ENCODE measurements at places on chromosomes 5 and 9.
A peak's percentile ranks its signal among the peaks of the same experiment; 100 is the strongest.

GRCh38 chr5:124679578-124680199 lies 66.8 kb downstream of the ZNF608 start:
- no peak for DNase-seq

DNA sequence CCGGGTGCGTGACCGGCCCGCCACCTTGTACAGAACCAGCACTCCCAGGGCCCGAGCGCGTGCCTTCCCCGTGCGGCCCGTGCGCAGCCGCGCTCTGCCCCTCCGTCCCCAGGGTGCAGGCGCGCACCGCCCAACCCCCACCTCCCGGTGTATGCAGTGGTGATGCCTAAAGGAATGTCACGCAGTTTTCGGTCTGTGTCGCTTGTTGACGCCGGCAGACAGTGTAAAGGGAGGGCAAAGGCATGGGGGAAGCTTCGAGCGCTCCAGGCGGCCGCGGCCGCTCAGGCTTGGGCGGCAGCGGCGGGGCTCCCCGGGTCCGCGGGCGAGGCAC lies 1.3 kb downstream of the LRRC26 start:
- DNase-seq = no peak

DNA sequence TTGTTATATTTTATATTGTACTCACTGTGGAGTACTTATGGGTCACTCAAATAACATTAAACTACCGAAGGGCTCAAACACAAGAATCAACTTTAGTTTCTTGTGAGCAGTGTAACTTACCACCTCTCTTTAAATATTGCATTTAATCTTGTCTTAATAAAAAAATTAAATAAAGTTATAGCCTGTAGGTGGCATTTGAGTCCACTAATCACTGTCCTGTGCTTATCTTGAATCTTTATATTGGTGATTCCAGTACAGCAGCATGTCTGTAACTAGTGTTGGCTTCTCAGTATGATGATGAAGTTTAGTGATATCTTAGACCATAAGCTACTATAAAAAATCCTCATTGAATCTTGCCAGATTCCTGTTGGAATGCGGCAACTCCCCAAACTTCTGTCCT lies 313.8 kb downstream of the FAM170A start:
- DNase-seq = no peak

DNA sequence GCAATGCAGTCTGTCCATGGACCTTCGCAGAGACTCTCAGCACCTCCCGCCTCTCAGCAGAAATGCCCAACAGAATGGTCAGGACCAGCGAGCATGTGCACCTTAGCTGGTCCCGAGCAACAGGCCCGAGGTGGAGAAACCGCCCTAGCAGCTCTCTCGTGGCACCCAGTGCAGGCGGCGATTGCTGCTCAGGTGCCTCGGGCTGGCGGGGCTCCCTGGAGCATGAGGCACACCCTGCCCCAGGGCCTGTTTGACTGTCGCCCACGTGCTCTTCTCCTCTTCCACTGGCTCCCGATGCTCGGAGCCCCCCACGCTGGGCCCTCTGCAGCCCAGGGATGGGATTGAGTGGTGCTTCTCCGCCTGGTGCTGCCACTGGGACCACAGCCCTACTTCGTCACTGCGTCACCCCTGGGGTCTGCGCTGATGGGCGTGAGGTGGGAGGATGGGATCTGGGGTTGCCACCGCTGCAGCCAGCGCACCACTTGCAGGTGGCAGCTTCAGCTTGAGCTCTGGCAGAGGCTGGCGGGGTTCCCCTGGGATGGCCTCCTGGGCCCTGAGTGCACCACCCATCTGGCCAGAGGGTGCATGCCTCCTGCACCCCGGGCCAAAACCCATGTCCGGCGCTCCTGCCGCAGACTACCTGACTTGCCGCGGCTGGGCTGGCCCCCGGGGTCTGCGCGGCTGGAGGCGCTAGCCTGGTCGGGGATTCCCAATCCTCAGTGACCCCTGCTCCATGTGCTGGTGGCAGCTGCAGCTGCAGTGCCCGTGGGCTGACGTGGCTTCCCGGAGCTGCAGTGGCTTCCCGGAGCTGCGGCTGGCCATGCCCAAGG lies 244.2 kb downstream of the FOXD4L6 start:
- no peak for DNase-seq

DNA sequence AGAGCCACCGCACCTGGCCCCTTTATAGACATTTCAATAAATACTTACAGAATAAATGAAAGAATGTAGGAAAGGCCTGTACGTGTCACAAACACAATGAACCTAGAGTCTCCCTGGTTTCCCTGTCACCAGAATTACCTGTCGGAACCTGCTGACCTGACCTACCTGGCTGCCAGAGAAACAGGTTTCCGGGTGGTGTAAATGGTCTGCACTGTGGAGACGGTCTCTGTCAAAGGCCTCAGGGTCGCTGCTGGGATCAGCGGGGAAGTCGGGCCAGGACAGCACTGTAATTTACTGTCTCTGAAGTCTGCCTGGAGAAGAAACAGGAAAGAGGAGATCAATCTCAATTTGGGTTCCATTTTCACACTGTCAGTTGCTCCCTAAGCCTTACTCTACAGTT lies 9.3 kb upstream of the FRRS1L start:
- no peak for DNase-seq

DNA sequence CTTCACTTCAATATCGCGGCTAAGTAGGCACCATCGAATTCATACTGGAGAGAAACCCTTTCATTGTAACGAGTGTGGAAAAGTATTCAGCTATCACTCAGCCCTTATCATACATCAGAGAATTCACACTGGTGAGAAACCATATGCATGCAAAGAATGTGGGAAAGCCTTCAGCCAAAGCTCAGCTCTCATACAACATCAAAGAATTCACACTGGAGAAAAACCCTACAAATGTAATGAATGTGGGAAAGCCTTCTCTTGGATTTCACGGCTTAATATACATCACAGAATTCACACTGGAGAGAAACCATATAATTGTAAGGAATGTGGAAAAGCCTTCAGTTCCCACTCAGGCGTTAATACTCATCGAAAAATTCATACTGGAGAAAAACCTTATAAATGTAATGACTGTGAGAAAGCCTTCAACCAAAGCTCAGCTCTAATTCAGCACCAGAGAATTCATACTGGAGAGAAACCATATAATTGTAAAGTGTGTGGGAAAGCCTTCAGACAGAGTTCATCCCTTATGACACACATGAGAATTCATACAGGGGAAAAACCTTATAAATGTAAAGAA lies 9.5 kb downstream of the ZNF879 start:
- DNase-seq = no peak

DNA sequence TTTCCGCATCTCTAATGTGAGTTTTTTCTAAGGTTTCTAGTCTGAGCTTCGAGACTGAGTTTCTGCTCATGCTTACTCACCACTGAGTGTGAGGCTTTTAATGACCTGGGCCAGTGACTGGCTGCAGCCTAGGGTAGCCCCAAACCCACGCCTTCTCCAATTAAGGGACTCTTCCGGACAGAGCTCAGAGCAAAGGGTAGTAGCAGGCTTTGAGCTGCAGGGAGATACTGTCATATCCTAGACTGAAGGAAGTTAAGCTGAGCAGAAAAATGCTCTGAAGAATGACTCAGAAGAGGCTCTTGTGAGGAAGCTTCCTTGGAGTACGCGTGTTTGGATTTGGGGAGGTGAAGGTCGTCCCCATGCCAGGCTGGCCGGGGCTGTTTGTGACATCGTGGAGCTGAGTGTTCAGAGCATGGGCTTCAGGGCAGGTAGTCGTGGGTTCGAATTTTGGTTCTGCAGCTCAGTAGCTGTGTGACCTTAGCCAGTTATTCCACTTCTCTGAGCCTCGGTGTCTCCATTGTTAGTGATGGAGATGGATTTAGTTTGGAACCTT lies 3.5 kb downstream of the USP20 start:
- DNase-seq = peak; percentile 33

DNA sequence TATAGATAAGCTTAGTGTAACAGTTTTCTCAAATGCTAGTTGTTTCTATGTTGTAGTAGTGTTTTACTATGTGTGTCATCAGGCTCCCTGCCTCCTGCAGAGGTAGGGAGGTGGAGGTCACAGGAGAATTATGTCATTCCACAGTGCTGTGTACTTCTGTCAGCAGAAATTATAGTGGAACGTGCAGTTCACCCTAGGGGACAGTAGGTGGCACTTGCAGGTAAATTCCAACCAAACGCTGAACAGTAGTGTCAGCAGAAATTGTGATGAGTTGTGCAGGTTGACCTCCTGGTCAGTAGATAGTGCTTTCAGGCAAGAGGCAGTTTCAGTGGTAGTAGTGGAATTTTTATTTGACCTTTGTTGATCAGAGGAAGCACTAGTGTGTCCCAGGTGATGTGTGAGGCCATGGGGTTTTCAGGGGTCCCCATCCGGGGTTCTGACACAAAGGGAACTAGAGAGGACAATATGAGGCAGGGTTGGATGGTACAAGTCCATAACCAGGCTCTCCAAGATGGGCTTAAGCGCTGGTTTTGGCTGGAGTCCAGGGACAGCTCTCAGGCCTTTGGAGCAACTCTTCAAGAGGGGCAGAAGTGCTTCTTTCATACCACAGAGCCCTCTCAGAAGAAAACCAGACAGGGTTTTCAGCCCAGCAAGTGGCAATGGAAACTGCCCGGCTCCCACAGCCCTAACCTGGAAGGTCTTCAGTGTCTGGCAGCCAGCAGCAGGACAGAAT lies 402.9 kb downstream of the CYLC2 start:
- DNase-seq = peak; percentile 6

All from stimulated activated CD4-positive, alpha-beta T cell treated with anti-CD3 and anti-CD28 coated beads, Interleukin-12 subunit alpha, Interleukin-12 subunit beta, amount 100 ng/mL, for 24 hours (primary cell).